GM06990 (cell line): ENCODE measurements at places on chromosomes 3 and 15.

- no peak for DNase-seq
These were observed 22.9 kb downstream of the DAG1 start for GRCh38 chr3:49492969-49493368.

- DNase-seq, result peak; percentile 94
These were observed 56.6 kb upstream of the ZBTB38 start for GRCh38 chr3:141311496-141312353.

DNA sequence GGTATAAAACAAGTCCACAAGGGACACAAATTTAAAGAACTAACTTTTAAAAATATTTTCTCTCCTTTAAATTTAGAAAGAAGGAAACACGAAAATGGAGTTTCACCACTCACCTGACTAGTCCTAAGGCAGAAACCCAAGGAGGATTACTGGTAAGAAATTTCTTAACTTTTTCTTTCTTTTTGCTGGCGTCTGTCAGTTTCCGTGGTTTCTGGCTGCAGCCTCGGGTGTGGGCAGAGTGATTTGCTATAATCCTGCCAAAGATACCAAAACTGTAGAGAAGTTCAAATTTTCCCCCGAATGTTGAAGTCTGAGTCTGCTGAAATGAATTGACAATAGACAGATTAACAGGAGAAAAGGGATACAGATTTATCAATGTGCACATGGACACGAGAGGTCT lies 843.6 kb upstream of the ALCAM start:
- no peak for DNase-seq

DNA sequence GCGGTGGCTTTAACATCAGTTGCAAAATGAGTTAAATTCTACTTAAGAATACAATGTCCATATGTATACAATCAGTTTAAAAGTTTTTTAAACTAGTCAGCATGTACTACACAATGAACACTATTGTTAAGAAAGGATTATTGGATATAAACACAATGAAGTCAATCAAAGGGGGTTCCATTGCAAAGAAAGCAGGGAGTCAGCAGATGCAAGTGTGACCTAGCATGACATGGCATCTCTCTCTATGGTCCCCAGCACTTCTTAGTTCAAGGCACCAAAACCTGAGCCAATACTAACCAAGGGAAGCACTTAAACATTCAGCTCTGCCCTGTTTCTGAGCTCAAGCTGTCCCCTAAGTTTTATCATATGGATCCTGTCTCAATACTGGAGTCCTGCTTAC lies 17.0 kb downstream of the KLHL6 start:
- no peak for DNase-seq

DNA sequence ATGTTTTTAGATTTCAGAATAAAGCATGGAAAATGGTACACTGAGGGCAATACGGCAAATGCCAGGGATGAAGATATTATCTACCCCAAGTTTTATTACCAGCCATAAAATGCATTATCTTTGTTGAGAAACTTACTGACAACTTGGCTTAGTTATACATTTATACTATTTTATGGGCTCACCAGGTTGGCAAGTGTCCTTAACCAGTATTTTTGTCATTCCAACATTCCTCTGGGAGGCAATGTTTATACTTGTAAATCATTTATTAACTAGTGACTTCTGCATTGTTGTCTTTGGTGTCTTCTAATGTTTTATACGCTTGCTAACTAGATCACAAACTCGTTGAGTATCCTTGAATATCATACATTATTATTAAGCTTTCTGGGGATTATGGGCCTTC lies 18.0 kb upstream of the ADGRG7 start:
- no peak for DNase-seq

GRCh38 chr3:8655387-8655835 lies 10.8 kb upstream of the SSUH2 start:
- no peak for DNase-seq

DNA sequence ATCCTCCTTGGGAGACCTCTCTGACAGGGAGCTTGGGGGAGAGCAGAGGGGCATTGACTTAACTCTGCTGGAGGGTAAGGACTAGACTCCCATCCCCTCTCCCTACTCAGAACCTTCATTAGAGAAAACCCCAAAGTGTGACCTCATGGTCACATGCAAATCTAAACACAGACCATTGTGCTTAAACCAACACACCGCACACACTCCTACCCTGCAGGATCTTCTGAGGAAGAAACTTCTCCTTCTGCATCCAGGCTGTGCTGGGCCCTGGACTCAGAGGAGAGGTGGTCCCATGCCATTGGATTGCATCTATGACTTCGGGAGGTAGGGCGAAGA lies 805 bp upstream of the PARP16 start:
- no peak for DNase-seq

- no peak for DNase-seq
These were observed 237.4 kb upstream of the PPP2R3A start for GRCh38 chr3:135728007-135728721.

- DNase-seq, result no peak
These were observed 4.7 kb downstream of the IP6K1 start for GRCh38 chr3:49781415-49782199.

- DNase-seq, result no peak
These were observed 21.6 kb downstream of the SLC6A6 start for GRCh38 chr3:14423963-14424362.

DNA sequence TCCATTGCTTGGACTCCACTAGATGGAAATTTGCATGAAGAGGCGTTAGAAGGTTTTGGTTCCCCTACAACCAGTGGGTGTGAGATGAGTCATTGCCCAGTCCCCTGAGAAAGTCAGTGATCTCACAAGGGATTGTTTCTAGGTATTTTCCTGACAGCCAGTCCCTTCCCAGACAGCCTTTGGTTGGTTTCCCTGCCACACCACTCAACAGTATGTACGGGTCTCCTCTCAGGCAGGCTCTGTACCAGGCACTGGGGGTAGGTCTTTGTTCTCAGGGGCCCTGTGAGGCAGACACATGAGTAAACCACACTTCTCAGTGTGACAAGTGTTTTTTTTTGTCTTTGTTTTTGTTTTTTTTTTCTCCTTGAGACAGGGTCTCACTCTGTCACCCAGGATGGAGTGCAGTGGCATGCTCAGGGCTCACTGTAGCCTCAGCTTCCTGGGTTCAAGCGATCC lies 4.0 kb downstream of the LAMP3 start:
- peak; percentile 76 for DNase-seq

DNA sequence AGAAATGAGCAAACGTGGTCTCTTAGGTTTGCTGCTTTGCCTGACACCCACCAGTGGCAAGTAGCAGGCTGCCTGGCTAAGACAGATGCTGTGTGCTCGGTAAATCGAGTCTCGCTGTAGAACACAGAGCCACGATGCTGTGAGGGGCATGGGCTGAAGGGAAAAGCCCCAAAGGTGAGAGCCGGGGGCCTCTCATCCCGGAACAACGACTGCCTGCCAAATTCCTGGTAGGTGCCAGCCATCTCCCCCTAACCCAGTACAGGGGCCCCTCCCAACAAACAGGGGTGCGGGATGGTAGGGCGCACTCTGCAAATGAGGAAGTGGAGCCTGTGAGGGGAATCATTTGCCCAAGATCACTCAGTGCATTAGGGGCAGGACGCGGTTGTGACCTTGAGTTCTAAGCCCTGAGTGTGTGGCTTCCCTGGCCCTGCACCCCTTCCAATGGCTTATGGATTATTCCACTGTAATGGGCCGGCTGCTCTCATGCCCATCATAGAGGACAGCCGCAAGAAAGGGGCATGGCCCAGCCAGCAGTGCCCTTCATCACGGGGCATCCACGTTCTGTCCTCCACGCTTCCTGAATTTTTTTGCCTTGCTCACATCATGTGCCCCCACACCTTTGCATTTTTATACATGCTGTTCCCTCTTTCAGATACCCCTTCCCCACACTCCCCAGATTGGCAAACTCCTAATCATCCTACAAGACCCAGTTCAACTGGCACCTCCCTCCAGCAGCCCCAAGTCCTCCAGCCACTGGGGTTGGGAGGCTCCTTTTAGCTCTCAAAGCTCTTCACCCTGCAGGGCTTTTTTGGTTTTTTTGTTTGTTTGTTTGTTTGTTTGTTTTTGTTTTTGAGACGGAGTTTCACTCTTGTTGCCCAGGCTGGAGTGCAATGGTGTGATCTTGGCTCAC lies 125.4 kb downstream of the NUP210 start:
- no peak for DNase-seq

DNA sequence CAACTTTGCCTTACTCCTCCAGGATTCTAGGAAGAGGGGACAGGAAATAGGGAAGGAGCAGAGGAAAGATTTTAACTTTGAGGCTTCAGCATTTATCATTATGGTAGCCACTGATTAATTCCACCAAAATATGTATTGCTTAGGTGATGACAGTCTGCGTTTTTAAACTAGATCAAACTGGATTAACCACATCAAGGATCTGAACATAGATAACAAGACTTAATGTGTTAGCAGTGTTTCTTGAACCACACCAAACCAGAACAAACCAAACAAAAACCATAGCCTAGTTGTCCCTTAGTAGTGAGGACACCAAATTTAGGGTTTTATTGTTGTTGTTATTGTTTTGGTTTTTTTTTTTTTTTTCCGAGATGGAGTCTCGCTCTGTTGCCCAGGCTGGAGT lies 113.5 kb upstream of the LMOD3 start:
- no peak for DNase-seq

DNA sequence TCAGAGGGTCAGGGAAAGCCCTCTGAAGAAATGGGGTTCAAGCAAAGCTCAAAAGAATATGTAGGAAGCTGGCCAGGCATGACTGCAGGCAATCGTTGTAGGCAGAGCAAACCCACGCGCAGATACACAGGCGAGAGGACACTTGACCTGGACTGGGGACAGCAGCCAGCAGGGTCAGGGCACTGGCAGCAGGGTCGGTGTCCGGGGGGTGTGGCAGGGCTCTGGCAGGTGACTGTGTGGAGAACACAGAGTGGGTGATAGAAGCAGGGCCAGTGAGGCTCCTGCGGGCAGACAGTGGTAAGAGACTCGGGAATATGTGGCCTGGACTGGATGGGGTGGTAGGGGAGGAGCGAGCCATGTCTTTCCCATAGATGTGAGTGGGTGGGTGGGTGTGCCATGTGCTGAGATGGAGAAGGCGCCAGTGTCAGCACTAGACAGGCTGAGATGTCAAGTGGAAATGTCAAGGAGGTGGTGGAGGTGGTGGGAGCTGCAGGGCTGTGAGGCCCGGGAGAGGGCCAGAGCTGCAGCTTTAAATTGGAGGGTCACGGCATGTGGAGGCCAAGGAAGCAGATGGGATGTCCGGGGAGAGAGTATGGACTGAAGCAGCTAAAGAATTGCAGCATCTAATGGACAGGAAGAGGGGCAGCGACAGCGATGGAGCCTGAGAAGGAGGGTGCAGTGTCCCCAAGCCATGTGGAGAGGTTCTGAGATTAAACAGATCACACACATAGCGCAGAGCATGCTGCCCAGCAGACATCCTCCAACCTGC lies 13.4 kb downstream of the TMEM43 start:
- no peak for DNase-seq

- no peak for DNase-seq
These were observed 158.6 kb upstream of the KBTBD8 start for GRCh38 chr3:66839508-66839907.

DNA sequence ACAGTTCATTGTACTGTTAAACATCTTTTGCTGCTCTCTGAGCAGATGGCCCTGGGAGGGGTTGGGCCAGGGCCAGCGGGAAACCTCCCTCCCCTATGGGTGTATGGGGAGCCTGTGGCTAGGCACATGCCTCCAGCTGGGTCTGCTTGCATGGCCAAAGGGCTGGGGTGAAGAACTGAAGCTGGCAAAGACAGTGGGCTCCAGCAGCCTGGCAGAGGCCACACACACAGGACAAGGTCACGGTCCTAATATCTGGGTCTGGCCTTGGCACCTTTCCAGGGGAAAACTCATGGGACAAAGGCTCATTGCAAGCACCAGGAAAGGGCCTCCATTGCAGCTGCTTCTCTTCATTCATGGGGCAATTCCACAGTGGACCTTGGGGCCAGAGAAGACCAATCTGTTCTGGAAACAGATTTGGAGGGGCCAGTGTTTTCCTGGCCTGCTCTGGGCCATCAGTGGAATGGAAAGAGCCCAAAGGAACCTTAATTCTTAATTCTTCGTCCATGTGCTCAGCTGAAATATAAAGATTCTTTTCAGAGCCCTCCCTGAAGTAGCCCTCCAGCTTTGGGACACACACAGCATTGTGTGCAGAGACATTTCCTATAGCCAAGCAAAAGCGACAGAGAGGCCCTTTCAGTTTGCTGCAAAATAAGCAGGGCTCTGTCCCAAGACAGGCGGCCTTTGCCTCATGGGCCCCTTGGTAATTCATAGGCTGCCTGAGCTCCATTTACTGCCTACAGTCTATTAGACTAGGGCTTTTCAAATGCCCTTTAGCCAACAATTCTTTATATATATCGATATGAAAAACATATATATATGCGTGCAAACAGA lies 11.3 kb upstream of the LIMD1 start:
- no peak for DNase-seq

DNA sequence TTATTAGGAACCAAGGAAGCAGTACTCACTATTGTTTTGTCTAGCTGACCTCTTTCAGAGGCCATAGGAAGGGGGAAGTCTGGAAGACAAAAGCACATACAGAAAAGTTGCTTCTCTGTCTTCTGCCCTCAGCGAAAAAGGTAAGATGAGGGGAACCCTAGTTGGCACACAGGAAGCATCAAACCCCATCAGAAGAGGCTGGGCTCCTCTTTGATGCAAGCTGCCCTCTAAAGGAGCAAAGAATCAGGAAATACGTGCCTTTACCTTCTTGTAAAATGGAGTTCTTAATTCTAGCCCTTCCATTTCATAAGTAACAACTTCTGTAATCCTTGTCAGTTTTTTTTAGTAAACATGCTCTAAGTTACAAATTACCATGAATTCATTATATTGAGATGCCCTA lies 12.5 kb downstream of the SPINK8 start:
- DNase-seq, result no peak

GRCh38 chr3:86056962-86057361 lies 934.0 kb downstream of the VGLL3 start:
- DNase-seq, result no peak

DNA sequence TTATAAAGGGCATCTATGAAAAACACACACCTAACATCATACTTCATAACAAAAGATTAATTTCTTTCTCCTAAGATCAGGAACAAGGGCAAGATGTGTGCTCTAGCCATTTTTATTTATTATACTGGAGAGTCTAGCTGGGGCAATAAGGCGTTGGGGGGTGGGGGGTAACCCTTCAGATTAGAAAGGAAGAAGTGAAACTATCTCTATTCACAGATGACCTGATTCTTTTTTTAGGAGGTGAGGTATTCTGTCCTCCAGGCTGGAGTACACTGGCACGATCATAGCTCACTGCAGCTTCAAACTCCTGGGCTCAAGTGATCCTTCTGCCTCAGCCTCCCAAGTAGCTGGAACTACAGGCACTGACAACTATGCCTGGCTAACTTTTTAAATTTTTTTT lies 89.5 kb upstream of the MANF start:
- DNase-seq, result peak; percentile 14

DNA sequence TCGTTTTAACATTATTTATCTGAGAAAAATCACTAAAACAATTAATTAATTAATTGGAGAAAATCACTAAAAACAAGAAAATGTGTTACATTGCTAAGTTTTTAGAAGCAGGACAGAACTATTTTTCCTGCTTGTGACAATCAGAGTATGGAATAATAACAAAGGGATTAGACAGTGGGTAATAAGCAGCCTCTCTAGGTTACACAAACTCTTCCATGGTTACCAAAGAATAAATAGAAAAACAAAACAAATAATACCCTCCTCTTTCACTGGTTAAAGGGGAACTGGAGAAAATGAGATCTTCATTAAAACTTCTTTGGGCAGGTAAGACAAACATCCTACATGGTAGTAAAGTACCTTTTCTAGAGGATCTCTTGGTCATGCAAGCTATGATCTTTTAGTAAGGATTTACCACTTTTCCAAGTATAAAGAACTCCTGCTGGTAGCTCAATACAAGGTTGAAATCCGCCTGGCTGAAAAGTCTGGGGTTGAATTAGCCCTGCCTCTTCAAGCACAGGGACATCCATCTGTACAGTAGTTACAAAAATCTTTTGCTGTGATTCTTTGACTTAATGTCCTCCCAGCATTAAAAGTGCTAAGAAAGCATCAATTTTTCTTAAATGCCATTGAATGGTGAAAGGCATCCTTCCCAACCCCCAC lies 2.5 kb upstream of the PLCH1 start:
- DNase-seq, result no peak
